Left lobe of liver (tissue), 2 donors: ENCODE measurements at places on chromosomes 12 and 14. TPM values are rescaled to one million over a fixed set of nuclear protein-coding genes. Genes with fewer than 3 reads are reported as not detected.
A peak's percentile ranks its signal among the peaks of the same experiment; 100 is the strongest.

- peak; percentile 87 for DNase-seq
These were observed 198.7 kb upstream of the EEA1 start for GRCh38 chr12:93127582-93128331.

DNA sequence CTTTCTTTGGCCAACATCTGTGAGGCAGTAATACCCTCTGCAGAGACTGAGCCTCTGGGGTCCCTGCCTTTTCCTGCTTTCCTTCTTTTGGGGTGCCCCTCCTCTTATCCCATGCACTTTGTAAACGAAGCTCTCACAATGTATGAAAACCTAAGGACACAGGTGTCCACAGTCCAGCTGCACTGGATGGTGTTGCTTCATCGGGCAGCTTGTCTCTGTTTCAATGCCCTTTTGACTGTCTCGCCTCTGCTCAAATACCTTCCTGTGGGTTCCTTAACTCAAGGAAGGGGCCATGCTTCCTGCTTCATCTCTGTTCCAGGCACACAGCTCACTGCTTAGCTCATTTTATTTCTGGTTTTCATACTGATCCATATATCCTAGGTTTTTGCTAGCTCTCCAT lies 6.4 kb downstream of the C1RL start:
- no peak for DNase-seq

- DNase-seq, result no peak
These were observed 1142.8 kb upstream of the SEL1L start for GRCh38 chr14:82676403-82676802.

DNA sequence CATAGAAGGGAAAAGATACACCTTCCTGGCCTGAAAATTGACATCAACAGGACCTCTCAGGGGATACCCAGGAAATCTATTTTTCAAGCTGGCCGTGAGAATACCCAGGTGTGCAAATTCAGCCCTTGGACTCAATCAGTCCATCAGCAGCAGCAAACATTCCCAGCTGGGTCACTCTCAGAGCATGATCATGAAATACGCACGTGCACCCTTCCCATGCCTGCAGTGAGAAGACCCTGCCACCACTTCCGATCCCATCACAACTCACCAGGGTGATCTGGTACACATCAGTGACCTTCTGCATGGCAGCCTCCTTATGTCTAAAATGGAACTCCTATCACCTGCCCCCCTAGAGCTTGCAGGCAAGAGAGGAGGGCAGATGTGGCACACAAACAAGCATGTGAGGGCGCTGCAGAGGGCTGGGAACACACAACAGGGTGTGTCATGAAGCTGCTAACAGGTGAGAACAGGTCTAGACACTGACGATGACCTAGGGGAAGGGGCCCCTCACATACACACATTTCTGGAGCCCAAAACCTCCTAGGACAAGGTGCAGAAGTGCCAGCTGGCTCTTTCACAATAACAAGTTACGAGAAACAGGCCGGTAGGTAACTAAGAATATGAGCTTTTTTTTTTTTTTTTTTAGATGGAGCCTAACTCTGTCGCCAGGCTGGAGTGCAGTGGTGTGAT lies 37.8 kb upstream of the TC2N start:
- no peak for DNase-seq

C1QL4 gene
- not detected for total RNA-seq

PTPRO gene
- 0.58 TPM for total RNA-seq

RBMS2 gene
- 6.6 TPM for total RNA-seq

DNA sequence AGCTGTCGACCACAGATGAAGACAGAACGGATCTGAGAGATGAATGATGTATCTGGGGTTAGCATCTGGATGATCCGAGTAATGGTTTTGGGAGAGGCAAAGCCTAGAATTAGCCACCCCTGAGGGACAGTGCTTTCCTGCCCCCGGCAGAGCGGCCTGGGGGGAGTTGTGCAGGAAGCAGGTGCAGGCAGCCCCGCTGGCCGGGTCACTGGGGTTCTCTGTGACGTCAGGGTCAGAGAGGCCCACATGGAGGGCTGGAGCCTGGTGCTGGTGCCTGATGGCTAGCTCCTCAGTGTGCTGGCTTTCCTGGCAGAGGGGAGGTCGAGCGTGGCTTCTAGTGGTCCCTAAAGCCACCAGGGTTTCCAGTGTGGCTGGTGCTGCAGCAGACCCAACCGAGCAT lies 70.3 kb downstream of the ADGRD1 start:
- DNase-seq, result no peak

ZBTB42 gene
- 4.9 TPM for total RNA-seq

DNA sequence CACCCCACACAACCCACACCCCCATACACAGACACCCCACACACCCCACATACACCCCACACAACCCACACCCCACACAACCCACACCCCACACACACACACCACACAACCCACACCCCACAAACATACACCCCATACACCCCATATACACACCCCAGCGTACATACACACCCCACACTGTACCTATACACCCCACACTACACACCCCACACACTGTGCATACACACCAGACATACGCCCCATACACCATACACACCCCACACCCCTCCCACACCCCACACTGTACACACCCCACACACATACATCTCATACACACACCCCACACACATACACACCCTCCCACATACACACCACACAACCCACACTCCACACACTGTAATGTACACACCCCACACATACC lies 80.2 kb downstream of the NOC4L start:
- DNase-seq, result no peak

TSPAN8 gene
- 12.0 TPM for total RNA-seq

CLEC6A gene
- total RNA-seq, result not detected

- no peak for DNase-seq
These were observed 55.2 kb downstream of the SPTB start for GRCh38 chr14:64824471-64824870.

DNA sequence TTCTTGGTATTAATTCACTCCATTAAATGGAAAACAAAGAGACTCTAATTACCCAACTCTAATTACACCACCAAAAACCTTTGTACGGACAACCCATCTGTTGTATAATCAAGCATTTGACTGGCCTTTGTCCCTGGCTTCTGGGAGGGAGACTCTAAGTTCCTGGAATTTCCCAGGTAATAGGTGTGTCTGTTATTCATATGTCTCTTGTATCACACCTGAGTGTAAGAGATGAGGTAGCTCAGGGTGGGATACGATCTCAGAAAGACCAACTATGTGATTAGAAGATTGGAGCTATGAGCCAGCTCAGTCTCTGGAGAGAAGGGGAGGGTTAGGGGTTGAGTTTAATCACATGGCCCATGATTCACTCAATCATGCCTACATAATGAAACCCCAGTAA lies 94.7 kb upstream of the PLXNC1 start:
- no peak for DNase-seq

DNA sequence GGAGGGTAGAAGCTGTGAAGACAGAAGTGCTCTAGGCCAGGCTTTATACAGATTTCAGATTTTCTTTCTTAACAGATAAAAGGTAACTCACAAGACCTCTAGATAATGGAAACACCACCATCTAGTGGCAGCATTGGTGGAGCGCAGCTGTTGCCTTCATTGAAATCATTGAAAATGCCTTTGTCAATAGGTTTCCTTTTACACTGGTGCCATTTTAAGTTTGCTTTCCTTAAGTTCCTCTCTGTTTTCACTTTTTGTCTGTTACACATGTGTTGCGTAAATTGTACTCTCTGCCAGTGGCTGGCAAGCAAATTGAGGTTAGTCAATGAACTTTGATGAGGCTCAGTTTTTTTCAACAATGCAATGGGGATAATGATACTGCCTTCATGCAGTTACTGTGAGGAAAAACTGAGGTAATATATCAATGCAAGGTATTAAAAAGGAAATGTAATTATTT lies 31.1 kb downstream of the ALDH1L2 start:
- peak; percentile 83 for DNase-seq

DNA sequence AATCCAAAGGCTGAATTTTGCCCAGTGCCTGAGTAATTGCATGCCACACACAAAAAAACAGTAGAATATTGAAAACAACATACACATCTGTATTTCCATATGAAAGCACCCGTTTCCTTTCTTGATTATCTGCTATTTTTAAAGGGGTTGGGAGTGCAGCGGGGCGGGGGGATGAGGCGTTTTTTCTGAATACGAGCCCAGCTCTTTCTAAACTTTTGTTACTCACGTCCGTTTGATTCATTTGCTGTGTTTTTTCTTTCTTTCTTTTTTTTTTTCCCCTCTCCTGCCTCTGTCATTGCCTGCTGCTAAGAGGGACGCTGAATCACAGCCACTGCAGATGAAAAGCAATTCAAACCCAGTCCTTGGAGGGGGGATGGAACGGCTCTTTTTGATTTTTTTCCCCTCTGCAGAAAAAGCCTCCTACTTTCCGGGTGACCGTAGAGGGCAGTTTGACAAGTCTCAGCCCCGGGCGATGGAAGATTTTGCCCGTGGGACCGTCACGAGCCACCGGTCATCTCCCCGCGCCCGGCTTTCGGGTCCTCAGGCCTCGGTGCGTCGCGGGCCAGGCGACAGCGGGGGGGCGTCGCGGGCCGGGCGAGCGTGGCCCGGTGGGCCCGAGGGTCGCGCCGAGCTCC lies 572 bp upstream of the RASSF8 start:
- no peak for DNase-seq
